NCI-H1436 treated with DMSO at 0.1 percent for 48 hours (cell line): ENCODE measurements at places on chromosomes 6 and 20.

DNA sequence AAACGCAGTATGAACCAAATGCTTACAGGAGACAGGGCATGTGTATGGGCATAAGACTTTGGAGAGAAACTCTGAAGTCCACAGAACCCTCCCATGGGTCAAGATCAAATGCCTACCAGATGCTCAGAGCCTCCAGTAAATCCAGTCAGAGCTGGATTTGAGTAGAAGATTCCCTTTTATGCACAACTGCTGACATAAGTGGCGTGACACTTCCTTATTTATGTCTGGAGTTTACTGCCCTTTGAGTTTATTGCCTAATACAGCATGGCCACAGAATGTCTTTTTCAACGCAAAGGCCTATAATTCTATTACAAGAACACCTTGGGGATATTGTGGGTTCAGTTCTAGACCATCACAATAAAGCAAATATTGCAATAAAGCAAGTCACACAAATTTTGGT lies 220.0 kb upstream of the FOXQ1 start:
- DNase-seq, result no peak

- DNase-seq, result no peak
Measured at GRCh38 chr6:36928547-36928918, 26.0 kb upstream of the PI16 start.

- no peak for DNase-seq
Measured at GRCh38 chr6:151254451-151255081, 14.8 kb downstream of the AKAP12 start.

DNA sequence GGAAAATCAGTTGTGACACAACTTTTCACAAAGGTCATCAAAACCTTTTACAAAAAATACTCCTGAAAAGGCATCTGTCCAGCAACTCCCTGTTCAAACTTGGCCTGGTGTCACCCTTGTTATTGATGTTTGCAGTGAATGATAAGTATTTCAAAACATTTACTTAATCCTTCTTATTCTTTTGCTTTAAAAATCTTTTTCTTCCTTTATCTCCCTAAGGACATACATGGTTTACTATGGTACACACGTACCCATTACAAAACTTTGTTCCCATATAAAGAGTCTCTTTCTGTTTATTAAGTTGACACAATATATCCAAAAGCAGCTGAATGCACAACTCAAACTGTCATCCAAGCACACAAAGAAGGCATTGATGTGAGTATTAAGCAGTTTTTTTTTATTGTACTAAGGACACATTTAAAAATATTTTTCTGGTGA lies 17.5 kb downstream of the GSTA2 start:
- no peak for DNase-seq
